Fibroblast of lung (primary cell): ENCODE measurements at places on chromosomes 5 and 9.

DNA sequence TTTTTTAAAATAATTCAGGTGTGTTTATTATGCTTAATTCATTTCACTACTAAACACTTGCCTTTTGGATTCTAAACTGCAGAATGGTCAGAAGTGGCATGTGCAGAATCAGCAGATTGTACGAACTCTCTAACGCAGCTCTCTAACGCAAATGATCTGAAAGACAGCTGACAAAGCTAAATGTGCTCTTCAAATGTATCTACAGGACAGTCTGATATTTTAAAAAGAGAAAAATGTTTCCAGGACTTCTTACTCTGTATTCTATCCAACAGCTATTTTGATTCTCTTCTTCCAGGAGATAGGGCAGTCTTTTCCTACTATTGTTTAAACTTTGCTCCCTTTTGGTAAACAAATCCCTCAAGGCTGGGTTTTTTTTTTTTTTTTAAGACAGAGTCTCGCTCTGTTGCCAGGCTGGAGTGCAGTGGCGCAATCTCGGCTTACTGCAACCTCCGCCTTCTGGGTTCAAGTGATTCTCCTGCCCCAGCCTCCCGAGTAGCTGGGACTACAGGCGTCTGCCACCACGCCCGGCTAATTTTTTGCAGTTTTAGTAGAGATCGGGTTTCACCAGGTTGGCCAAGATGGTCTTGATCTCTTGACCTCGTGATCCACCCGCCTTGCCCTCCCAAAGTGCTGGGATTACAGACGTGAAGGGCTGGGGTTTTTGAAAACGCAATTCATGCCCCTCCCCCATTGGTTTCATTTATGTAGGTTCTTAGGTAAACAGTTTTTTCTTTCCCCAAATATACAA, 1.2 kb downstream of the NMRK1 start:
- DNase-seq, result peak; percentile 39

GRCh38 chr5:9954869-9955268, 294.8 kb downstream of the ATPSCKMT start:
- no peak for DNase-seq

- peak; percentile 45 for DNase-seq
Measured at GRCh38 chr9:16039218-16039987, 486.6 kb downstream of the CCDC171 start.

DNA sequence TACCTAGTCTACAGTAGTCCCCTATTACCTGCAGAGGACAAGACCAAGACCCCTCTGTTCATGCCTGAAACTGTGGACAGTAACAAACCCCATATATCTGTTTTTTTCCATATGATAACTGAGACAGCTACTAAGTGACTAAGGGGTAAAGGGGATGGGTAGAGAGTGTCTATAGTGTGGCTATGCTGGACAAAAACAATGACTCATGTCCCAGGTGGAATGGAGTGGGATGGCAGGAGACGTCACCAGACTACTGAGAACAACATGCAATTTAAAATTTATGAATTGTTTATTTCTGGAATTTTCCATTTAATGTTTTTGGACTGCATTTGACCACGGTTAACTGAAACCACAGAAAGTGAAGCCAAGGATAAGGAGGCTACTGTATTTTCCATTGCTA, 171.8 kb downstream of the AGTPBP1 start:
- peak; percentile 68 for DNase-seq

DNA sequence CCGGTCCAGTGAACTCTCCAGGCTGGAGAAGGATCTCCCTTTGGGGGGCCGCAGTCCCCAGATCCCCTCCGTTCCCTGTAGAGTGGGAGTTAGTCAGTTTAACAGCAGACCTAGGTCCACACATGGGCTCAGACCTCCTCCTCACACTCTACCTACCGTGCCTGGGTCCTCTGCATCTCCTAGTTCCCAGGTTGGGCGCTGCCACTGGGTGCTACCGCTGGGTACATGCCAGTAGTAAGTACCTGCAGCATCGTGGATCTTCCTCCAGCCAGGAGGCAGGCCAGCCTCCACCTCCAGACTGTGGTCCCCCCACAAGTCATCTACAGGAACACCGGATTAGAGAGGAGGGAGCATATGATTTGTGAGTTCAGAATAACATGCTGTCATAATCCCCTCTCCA, 802 bp downstream of the APBB3 start:
- DNase-seq, result no peak

- peak; percentile 10 for DNase-seq
Measured at GRCh38 chr5:139193928-139194327, 4.2 kb downstream of the SIL1 start.

GRCh38 chr9:133534346-133535291, at the start of gene ADAMTSL2:
ADAMTSL2 (plus strand) TSS chr9:133534704; CDS start chr9:133536713, 2,009 bp downstream.
- peak; percentile 65 for DNase-seq

DNA sequence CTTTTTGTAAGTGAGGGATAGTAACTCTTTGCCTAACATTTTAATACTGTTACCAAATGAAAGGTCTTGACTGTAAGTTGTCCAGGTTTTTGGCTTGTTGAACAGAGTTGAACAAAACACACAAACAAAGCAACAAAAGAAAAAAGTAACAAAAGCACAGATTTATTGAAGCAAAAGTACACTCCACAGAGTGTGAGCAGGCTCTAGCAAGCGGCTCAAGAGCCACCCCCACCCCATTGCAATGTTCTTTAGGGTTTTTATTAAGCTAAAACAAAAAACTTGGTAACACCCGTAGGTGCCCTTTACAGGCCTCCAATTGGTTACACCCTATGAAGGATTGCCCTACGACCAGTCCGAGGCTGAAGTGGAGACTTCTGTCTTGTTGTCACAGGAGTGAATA, 197.4 kb upstream of the MAP3K1 start:
- no peak for DNase-seq

- DNase-seq, result no peak
Measured at GRCh38 chr5:150118561-150119229, 32.3 kb upstream of the CSF1R start.

- DNase-seq, result no peak
Measured at GRCh38 chr5:109482748-109483147, 73.0 kb upstream of the PJA2 start.
